ENCODE measurements at places on chromosomes 7 and 10. TPM values are rescaled to one million over a fixed set of nuclear protein-coding genes. Genes with fewer than 3 reads are reported as not detected.

DDC gene
- not detected for total RNA-seq

ITPRID1 gene
- total RNA-seq: not detected

HOXA6 gene
- 0.49 TPM for total RNA-seq

DNA sequence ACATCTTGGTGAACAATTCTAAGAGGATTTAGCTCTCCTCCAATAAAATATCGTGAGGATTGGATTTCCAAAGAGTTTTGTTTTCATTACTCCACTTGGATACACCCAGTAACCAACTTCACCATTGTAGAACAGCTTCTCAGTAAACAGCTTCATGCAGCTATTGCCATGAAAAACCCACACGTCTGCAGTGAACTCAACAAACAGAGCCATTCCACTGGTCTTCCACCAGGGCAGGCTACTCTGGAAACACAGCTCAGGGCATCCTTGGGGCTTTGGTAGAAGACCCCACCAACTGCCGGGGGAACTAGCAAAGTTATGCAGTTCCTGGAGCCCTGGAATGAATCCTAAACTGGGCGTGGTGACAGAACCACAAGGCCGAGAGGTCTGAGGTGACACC, 77.4 kb downstream of the CALN1 start:
- DNase-seq: no peak

- DNase-seq: no peak
Observed at GRCh38 chr7:68432585-68432984, 1165.7 kb upstream of the AUTS2 start.

DNA sequence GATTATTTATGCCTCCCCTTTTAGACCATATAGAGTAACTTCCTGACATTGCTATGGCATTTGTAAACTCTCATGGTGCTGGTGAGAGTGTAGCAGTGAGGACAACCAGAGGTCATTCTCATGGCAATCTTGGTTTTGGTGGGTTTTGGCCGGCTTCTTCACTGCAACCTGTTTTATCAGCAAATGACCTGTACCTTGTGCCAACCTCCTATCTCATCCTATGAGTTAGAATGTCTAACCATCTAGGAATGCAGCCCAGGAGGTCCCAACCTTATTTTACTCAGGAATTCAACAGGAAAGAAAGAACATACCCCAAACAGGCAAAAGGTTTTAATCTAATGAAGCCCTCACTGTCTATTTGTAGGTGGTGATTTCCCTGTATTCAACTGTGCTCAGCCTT, 205.4 kb upstream of the YAE1 start:
- DNase-seq: no peak

GRCh38 chr7:46285878-46286277, 364.8 kb upstream of the IGFBP3 start:
- no peak for DNase-seq

GRCh38 chr10:30510184-30510931, 76.4 kb downstream of the MAP3K8 start:
- DNase-seq: no peak

GRCh38 chr7:20595971-20596370, 19.5 kb upstream of the ABCB5 start:
- no peak for DNase-seq

Data from B cell (primary cell).